Stimulated activated CD8-positive, alpha-beta memory T cell treated with anti-CD3 and anti-CD28 coated beads, Interleukin-4, amount 100 ng/mL, for 24 hours (primary cell): ENCODE measurements at places on chromosomes 1 and 21.

GRCh38 chr1:14608308-14608707 is 9.8 kb downstream of the KAZN start:
- DNase-seq, result no peak

- DNase-seq, result no peak
These were observed 124.2 kb downstream of the ATP6V1G3 start for GRCh38 chr1:198416296-198416695.

GRCh38 chr1:171434717-171435346 is 50.5 kb upstream of the PRRC2C start:
- DNase-seq, result no peak

GRCh38 chr21:26877018-26877417 is 31.8 kb upstream of the ADAMTS1 start:
- DNase-seq, result no peak

- no peak for DNase-seq
These were observed 65.4 kb downstream of the SYDE2 start for GRCh38 chr1:85135392-85135798.

DNA sequence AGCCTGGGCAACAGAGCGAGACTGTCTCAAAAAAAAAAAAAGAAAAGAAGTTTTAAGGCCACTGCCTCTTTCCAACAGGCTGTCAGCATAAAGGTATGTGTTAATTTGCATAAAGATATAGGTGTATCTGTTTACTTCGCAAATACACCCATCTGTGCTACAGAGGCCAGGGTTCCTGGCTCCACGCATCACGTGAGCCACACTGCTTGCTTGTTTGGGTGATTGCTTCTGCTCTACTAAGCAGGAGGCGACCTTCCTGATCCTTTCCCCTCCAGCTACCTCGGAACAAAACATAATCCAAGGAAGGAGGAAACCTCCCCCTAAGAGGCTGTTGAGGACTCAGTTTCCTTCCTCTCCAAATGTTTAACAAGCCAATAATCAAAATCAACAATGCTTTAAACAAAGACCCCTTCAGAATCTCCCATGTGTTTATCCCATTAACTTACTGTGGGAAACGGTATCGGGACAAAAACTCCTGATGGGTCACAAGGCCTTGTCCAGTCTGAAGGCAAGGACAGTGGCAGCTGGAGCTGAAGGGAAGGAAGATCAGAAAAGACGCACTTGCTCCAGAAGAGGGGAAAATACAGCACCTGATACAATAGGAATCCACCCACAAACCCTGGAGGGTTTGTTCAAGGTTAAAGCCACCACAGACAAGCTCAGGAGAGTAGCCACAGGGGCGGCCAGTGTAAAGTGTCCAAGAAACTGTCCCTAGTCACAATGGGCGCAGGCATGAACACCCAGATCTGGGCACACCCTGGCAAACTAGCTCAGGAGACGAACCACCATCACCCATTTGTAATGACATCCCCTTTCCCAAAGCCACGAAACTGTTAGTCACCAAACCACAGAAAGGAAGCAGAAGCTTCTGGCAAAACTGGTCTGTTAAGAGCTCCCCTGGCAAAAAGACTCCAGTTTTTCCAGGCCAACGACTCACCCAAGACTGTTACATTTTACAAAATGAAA is 17.2 kb downstream of the CTNNBIP1 start:
- DNase-seq, result no peak

- DNase-seq, result no peak
These were observed 92.3 kb downstream of the SPATA46 start for GRCh38 chr1:162284206-162284955.

DNA sequence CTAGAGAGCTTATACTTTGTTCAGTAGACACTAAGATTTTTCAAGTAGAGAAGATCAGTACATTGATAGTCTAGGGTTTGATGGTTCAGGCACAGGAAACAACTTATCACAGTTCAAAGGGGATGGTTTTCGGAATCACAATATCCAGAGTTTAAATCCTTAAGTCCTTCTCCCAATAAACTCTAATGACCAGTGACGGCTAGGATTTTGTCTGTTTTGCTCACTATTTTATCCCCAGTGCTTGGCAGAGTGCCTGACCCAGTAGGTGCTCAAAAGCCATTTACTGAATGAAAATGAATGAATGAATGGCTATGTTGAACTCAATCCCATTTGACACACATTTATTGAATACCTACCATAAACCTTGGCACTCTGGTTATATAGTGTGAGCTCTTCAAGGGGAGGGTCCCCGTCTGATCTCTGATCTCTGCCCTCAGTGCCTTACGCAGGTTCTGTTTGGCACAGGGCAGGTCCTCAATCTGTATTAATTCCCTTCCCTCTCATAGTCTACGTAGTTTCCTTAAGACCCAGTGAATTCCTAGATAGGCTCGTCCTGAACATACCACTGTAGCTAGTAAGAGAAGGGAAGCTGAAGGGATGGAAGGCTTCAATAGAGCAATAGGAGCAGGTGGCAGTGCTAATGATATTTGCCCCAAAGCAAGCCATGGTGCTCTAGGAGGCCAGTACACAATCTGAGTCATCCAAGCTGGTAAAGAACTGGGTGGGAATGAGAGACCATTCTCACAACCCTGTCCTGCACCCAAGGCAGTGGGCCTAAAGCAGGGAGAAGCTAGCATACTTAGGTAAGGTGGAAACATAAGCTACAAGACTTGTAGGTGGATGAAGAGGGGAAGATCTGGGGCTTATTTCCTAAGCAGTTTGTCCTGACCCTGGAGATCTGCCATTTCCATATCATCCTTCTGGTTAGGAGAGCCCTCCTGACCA is 53.4 kb downstream of the DMAP1 start:
- no peak for DNase-seq
